ENCODE measurements at places on chromosomes 12 and 14. TPM values are rescaled to one million over a fixed set of nuclear protein-coding genes. Genes with fewer than 3 reads are reported as not detected.
A peak's percentile ranks its signal among the peaks of the same experiment; 100 is the strongest.

GRCh38 chr12:123109319-123109772, 41.5 kb downstream of the PITPNM2 start:
- H3K4me1 ChIP-seq = no peaks in the 10 kb centered on the region
- no peaks in the 10 kb centered on the region for H3K27me3 ChIP-seq
- H3K27ac ChIP-seq = no peak overlapping the region
- DNase-seq = no peak

- H3K27ac ChIP-seq = no peak overlapping the region
- H3K4me3 ChIP-seq = no peak overlapping the region
- no peaks in the 10 kb centered on the region for H3K4me1 ChIP-seq
- H3K27me3 ChIP-seq = no peaks in the 10 kb centered on the region
These were observed 16.5 kb downstream of the KLHL28 start for GRCh38 chr14:44945264-44945663.

DNA sequence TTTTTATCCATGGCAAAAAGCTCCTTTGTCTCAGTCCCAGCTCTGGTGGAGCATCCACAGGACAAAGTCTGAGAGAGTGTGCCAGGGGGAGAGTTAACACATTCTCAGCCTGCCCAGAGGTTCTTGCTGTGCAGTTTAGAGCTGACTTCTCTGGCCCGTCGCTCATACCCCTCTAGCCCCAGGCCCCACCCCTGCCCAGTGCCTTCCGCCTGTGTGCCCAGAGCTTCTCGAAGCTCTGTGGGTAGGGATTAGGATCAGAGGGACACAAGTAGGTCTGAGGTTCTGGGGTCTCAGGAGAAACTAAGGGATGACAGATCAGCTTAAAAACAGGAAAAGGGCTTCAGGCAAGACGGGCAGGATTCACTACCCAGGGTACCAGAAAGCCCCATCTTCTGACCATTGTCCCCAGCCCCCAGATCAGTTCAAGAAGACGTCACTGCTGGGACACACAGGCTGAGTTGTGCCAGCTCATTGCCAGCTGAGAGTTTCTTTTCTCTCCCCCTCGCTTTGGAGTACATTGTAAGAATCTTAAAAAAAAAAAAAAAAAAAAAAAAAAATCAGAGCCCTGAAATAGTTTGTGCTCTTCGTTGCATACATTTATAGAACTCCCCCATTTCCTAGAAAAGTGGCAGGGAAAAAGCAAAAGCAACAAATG, 127.0 kb downstream of the GCH1 start:
- no peaks in the 10 kb centered on the region for H3K27me3 ChIP-seq
- no peak overlapping the region for H3K4me3 ChIP-seq
- H3K4me1 ChIP-seq = peaks cover 35% of the 10 kb centered on the region
- H3K27ac ChIP-seq = peak overlapping the region; percentile 35
- peak; percentile 60 for DNase-seq

DNA sequence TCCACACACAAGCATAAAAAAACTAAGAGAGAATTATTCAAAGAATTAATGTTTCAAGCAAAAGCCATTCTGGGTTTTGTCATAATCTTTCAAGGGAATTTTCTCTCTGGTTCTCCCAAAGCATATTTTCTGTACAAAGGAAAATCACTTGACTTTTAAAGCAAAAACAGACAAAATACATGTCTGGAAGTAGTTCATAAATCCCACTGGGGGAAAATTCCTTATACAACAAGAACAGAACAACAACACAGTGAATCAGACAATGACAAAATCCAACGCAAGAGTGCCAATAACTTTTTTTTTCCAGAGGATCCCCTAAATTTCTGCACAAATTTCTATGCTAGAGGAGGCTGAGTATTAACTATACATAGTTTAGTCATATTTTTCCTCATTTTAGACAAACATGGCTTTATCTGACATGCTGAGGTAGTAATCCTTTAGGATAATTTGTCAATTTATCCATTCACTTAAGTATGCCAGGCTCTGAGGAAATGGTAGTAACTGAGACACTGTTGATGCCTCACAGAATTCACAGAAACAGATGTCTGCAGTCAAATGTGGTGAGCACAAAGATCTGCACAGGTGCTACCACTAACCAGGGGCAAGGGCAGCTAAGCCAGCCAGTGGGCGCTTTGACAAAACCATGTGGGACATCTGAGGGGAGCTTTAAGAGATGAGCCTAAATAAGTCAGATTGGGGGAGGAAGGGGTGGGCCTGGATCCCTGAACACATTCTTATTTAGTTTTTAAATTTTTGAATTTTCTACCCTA, 38.0 kb downstream of the GRIP1 start:
- H3K4me1 ChIP-seq = peaks cover 4% of the 10 kb centered on the region
- H3K4me3 ChIP-seq = no peak overlapping the region
- H3K27me3 ChIP-seq = no peaks in the 10 kb centered on the region
- no peaks in the 10 kb centered on the region for H3K36me3 ChIP-seq
- H3K27ac ChIP-seq = no peak overlapping the region

- no peak for DNase-seq
- H3K4me3 ChIP-seq = no peak overlapping the region
- H3K27ac ChIP-seq = no peak overlapping the region
- H3K27me3 ChIP-seq = no peaks in the 10 kb centered on the region
- no peaks in the 10 kb centered on the region for H3K36me3 ChIP-seq
These were observed 398.7 kb downstream of the BTG1 start for GRCh38 chr12:91746976-91747375.

CMTM5 gene
- total RNA-seq = 4.6 TPM

GRCh38 chr12:47236109-47236714, 156.5 kb upstream of the AMIGO2 start:
- DNase-seq = no peak
- no peak overlapping the region for H3K27ac ChIP-seq
- peaks cover 5% of the 10 kb centered on the region for H3K4me1 ChIP-seq
- no peaks in the 10 kb centered on the region for H3K27me3 ChIP-seq
- H3K4me3 ChIP-seq = no peak overlapping the region

ABCC9 gene
- 35.7 TPM for total RNA-seq

DNA sequence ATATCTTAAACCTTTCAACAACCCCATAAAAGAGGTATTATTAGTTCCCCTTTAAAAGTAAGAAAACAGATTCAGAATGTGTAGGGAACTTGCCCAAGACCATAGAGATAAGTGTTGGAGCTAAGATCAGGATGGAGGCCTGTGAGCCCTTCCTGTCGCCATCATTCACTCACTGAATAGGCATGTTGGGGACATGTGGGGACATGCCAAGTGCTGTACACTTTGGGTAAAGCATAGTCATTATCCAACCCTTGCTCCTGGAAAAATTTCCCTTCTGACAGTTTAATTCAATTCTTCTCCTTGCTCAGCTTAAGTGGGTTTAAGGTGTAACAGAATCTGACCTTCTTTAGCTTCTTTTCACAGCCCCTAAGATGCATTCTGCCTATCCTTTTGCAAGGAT, 28.0 kb upstream of the C12orf42 start:
- H3K27me3 ChIP-seq = no peaks in the 10 kb centered on the region
- no peaks in the 10 kb centered on the region for H3K36me3 ChIP-seq
- no peak overlapping the region for H3K4me3 ChIP-seq

DNA sequence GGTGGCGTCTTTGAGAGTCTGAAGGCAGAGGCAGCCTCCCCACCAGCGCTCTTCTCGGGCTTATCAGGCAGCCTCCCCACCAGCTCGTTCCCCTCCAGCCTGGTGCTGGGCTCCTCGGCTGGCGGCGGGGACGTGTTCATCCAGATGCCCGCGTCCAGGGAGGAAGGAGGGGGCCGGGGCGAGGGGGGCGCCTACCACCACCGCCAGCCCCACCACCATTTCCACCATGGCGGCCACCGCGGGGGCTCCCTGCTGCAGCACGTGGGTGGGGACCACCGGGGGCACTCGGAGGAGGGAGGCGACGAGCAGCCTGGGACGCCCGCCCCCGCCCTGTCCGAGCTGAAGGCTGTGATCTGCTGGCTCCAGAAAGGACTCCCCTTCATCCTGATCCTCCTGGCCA, 11.8 kb downstream of the RNFT2 start:
- H3K4me1 ChIP-seq = no peaks in the 10 kb centered on the region
- H3K27me3 ChIP-seq = no peaks in the 10 kb centered on the region
- H3K4me3 ChIP-seq = no peak overlapping the region
- DNase-seq = no peak
- H3K27ac ChIP-seq = no peak overlapping the region

- H3K27me3 ChIP-seq = no peaks in the 10 kb centered on the region
- peaks cover 2% of the 10 kb centered on the region for H3K36me3 ChIP-seq
- no peaks in the 10 kb centered on the region for H3K4me1 ChIP-seq
- peak overlapping the region; percentile 70 for H3K4me3 ChIP-seq
- no peak for DNase-seq
These were observed 312 bp downstream of the CDCA3 start for GRCh38 chr12:6850796-6851152.

GRCh38 chr12:124497658-124498057, 69.8 kb downstream of the NCOR2 start:
- peak; percentile 89 for DNase-seq
- H3K27me3 ChIP-seq = no peaks in the 10 kb centered on the region
- no peak overlapping the region for H3K4me3 ChIP-seq
- H3K36me3 ChIP-seq = peaks cover 8% of the 10 kb centered on the region

DNA sequence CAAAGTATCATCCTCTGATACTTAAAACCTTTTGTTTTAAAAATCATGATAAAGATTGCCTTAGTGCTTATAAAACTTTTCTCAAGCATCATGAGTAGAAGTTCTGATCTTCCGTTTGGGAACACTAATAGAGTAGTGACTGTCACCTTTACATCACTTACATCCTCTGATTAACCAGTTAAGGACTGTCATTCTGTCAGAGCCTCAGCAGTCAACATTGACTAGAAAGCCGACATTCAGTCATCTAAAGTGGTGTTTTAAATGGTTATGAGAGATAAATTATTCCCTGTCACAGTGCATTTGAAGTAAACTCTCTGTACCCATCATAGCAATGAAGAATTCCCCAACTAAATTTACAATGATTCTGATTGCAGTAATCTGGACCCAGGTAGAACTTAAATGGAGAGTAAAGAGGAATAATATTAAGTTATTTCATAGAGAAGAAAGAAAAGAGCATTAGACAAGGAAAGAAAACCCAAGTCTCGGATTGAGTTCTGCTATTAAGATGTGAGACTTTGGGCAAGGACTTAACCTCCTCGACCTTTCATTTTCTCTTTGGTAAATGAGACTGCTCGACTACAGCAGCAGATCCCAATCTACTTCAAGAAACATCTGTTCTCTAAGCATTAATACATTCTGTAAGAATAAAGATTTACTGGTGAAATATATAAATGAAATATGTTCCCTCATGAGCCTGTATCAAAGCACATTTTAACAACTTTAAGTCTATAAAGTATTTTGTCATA, 563.9 kb upstream of the LMO3 start:
- no peaks in the 10 kb centered on the region for H3K4me1 ChIP-seq
- no peaks in the 10 kb centered on the region for H3K36me3 ChIP-seq
- H3K27ac ChIP-seq = no peak overlapping the region
- no peak overlapping the region for H3K4me3 ChIP-seq

GRCh38 chr14:25122211-25122610, 72.3 kb upstream of the STXBP6 start:
- no peaks in the 10 kb centered on the region for H3K36me3 ChIP-seq
- DNase-seq = no peak
- H3K4me1 ChIP-seq = no peaks in the 10 kb centered on the region
- no peak overlapping the region for H3K4me3 ChIP-seq
- no peak overlapping the region for H3K27ac ChIP-seq
- H3K27me3 ChIP-seq = no peaks in the 10 kb centered on the region

MYL2 gene
- not detected for total RNA-seq

DNA sequence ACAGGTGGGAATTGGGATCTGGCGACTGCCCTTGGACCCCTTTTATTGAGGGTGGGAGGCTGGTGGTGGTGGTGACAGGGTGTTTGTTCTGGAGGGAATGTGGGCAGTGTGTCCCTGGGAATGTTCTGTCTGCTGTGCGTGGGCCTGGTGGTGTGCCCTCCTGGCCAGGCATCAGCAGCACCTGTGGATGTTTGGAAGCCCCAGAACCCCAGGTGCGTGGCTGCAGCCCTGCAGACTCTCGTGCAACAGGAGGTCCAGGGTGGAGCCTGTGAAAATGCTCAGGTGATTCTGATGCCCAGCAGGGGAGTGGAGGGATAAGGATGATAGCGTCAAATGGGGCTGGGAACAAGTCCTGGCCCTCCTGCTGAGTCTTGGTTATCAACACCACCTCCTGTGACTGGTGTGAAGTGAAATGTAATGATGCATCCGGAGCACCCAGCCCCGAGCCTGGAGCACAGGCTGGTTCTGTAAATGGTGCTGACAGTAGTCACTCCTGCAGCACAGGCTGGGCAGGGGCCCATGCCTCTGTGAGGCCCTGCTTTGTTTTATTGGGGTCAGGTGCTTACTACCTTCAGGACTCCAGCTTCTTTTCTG, 176.6 kb downstream of the TSPAN9 start:
- no peak overlapping the region for H3K4me3 ChIP-seq
- H3K27me3 ChIP-seq = no peaks in the 10 kb centered on the region
- H3K27ac ChIP-seq = peak overlapping the region; percentile 69
- peaks cover 35% of the 10 kb centered on the region for H3K4me1 ChIP-seq
- H3K36me3 ChIP-seq = no peaks in the 10 kb centered on the region

- no peak overlapping the region for H3K4me3 ChIP-seq
- H3K27ac ChIP-seq = no peak overlapping the region
- H3K27me3 ChIP-seq = no peaks in the 10 kb centered on the region
- DNase-seq = no peak
- H3K36me3 ChIP-seq = no peaks in the 10 kb centered on the region
These were observed 63.6 kb upstream of the ELK3 start for GRCh38 chr12:96130396-96131059.

- H3K27me3 ChIP-seq = no peaks in the 10 kb centered on the region
- no peak overlapping the region for H3K27ac ChIP-seq
- H3K4me1 ChIP-seq = no peaks in the 10 kb centered on the region
These were observed 264.9 kb downstream of the SUDS3 start for GRCh38 chr12:118641249-118641648.

- H3K36me3 ChIP-seq = no peaks in the 10 kb centered on the region
- no peak overlapping the region for H3K27ac ChIP-seq
- H3K4me3 ChIP-seq = no peak overlapping the region
- DNase-seq = peak; percentile 56
These were observed 61.1 kb upstream of the GALNT9 start for GRCh38 chr12:132390287-132391076.

RPGRIP1 gene
- total RNA-seq = not detected

DNA sequence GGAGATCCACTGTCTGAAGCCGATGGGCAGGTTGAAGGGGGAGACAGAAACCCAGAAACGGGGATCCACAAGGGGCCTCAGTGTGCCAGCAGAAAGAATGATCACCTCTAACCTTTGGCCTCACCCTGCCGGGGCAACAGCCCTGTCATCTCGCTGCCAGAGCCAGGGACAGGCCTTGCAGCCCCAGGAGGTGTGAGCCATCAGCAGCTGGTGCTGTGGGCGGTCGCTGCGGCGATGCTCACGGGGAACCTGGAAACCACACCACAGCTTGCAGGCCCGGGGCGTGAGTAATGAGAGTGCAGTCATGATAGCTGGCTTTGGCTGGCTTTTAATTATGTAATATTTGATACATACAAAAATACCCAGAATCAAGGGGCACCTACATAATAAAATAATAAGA, 4.7 kb upstream of the TTC7B start:
- H3K4me1 ChIP-seq = no peaks in the 10 kb centered on the region
- no peak overlapping the region for H3K4me3 ChIP-seq
- H3K27me3 ChIP-seq = no peaks in the 10 kb centered on the region
- no peak overlapping the region for H3K27ac ChIP-seq

SLC6A15 gene
- total RNA-seq = 0.82 TPM

GRCh38 chr14:55580470-55581341, 699 bp downstream of the KTN1 start:
- H3K27ac ChIP-seq = peak overlapping the region; percentile 99
- no peaks in the 10 kb centered on the region for H3K27me3 ChIP-seq
- DNase-seq = peak; percentile 77
- H3K36me3 ChIP-seq = no peaks in the 10 kb centered on the region
